Calu3 (cell line): ENCODE measurements at places on chromosomes 11 and 22. TPM values are rescaled to one million over a fixed set of nuclear protein-coding genes. Genes with fewer than 3 reads are reported as not detected.

Gene KDM4D
- 0.68 and 1.2 TPM in 2 replicates for total RNA-seq

GRCh38 chr11:12602421-12602820 is 71.8 kb upstream of the TEAD1 start:
- DNase-seq, result no peak

DNA sequence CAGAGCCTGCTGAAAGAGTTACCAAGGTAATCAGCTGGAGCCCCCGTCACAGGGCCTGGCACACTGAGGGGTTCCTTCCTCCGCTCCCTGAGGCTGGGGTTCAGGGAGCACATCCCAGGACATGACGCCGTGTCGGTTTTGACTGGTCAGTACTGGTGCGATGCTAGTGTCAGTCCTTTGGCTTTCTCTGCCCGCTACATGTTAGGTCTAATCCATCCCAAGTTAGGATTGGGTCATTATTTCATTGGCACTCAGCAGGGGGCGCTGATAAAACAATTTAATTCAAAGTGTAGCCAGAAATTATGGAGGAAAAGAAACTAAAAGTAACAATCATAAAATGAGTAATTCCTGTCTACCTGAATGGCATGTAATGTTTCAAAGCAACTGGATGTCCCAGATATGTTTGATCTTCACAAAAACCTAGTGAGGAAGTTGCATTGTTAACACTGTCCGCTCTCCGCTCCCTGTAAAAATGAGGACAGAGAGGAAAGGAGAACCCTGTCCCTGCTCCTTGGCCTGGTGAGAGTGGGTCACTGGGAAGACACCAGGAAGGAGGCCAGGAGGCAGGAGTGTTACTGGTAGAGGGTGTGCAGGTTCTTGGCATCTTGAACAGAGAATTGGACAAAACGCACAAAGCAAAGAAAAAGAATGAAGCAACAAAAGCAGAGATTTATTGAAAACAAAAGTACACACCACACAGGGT is 27.1 kb downstream of the TSKU start:
- DNase-seq, result peak; percentile 63

DNA sequence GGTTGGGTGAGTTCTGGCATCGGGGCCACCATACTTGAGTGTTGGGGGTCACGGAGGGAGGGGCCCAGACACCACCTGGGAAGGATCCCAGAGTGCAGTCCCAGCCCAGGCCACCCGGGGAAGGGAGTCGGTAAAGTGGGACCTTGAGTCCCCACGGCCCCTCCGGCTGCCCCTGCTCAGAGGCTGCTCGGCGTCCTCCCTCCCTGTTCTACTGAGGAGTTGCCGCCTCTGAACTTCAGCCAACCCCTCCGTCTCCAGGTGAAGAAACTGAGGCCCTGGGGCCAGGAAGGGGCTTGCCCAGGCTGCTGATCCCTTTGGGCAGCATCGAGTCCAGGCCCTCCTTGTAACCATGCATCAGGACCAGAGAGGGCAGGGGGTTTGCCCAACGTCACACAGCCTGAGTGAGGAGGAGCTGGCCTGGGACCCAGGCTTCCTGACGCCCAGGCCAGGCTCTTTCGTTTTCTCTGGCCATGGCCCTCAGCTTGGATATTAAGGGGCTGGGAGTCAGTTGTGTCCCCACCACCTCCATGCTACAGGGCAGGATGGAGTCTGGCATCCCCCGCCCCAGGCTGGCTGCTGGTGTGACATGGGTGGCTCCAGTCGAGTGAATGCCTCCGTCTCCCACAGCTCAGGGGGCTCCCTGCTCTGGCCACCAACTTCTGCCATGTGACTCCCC is 1.3 kb downstream of the PARVG start:
- no peak for DNase-seq

GRCh38 chr11:112615238-112615637 is 346.0 kb upstream of the NCAM1 start:
- DNase-seq, result no peak

- no peak for DNase-seq
Observed at GRCh38 chr11:80054582-80055165, 613.8 kb upstream of the TENM4 start.

Gene MMP10
- total RNA-seq, result not detected in 2 replicates

GRCh38 chr11:117328375-117329010 is 839 bp downstream of the CEP164 start:
- DNase-seq, result no peak

GRCh38 chr11:58596621-58597020 is 17.8 kb downstream of the ZFP91 start:
- no peak for DNase-seq

DNA sequence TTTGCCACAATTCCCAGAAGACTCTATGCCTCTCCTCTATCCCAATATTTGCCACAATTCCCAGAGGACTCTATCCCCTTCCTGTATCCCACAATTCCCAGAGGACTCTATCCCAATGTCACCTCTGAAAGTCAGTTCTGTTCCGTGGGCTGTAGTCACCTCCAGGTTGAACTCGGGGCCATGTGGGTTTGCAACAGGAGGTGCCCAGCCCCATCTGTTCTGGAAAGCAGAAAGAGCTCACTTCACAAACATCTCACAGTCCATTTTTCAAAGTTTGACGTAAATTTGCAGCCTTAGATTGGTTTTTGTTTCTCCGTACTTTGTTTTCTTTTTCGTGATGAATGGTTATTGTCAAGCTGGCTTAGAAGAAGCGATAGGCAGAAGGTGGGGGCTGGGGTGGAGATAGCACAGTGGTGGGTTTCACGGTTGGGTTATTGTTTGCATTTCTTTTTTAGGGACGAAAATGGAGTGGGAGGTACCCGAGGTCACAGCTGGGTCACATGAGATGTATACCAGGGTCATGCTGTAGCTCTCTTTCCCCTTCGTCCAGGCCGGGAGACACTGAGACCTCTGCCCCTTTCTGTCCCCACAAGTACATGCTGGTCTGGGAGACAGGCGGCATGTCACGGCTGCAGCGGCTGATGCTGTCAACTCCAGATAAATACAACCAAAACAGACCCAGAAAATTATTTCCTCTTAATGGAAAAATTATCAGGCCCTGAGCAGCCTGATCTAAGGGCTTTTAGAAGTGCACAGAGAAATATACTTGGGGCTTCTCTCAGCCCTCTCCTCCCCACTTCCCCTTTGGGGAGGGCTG is 374.5 kb downstream of the CADM1 start:
- DNase-seq, result no peak

GRCh38 chr11:10072841-10073240 is 221.2 kb downstream of the SBF2 start:
- no peak for DNase-seq

- no peak for DNase-seq
Observed at GRCh38 chr11:82003671-82004515, 729.8 kb downstream of the FAM181B start.

DNA sequence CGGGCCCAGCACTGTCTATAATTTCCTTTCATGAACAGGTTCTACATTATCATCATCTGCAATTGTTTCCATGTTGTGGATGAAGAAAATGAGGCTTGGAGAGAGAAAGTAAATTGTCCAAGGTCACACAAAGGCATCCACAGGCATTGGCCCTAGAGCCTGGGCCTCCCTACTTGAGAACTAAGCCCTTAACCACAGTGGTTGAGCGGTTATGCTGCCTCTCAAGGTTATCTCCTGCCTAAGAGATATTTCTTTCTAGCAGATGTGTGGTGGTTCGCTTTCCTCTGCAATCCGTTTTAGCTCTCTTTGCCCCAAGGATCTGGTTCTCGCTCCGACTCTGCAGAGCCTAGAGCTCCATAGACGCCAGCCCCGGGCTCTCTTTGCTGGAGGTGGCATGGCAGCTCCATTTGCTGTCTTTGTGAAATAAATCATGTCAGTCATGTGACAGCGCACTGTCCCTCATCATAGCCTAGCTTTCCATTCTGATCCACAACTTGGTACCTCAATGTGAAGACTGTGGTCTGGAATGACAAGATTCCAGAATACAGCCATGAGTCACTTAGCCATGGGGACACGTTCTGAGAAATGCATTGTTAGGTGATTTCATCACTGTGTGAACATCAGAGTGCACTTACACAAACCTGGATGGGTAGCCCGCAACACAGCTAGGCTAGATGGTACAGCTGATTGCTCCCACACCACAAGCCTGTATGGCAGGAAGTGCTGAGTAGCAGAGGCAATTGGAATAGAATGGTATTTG is 27.2 kb downstream of the RPS6KA4 start:
- peak; percentile 12 for DNase-seq

GRCh38 chr22:47209040-47209514 is 446.6 kb downstream of the TBC1D22A start:
- no peak for DNase-seq

Gene MMP7
- 95.5 and 171 TPM in 2 replicates for total RNA-seq

DNA sequence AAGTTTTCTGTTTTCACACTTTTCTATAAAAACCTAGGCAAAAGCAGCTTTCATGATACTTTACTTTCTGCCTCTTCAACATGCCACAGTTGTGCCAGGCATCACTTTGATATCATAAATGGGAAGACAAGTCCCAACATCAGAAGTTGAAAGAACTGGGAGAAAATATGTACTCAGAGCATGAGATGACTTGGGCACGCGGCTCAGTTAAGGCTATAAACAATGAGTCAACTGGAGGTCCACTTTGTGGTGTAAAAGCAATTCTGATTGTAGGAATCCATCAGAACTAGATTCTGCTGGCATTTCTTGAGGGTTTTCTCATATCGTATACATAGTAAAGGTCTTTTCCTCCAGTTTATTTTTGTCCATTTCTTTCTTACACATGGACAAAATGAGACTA is 109.7 kb upstream of the USP47 start:
- no peak for DNase-seq

- no peak for DNase-seq
Observed at GRCh38 chr22:49357661-49358440, 469.8 kb downstream of the BRD1 start.

- peak; percentile 10 for DNase-seq
Observed at GRCh38 chr11:126917531-126918204, 82.9 kb downstream of the KIRREL3 start.

Gene PLAAT4
- 157 and 269 TPM in 2 replicates for total RNA-seq

Gene MUC6
- total RNA-seq, result 0.73 and 4.6 TPM in 2 replicates

DNA sequence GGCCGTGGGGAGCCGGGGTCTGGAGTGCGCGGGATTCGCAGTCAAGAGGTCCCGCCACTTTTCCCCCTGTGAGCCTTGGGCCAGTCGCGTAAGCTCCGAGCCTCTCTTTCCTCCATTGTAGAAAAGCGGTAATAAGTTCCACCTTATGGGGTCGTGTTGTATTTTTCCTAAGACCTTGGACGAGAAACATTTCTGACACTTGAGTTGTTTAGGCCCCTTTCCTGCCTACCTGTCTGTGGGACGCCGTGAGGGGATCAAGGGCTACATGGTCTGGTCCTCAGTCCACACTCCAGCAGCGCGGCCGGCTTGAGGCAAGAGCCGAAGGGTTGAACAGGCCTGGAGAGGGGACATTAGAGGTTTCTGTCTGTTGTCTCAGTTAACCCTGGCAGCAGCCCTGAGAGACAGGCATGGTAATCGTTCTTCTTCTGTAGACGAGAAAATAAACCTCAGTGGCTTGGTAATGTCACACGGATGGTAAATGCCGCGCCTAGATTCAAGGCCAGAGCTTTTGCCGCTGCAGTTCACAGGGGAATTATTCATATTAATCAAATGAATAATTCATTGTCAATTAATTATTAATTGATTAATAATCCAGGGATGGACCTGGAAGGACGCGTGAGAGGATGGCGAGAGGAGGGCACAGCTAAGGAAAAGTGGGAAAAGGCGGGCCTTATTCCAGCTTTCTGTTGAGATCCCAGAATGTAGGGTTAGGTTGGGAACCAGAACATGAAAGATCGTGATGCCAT is 545 bp downstream of the FEN1 start:
- DNase-seq, result no peak

GRCh38 chr11:206526-207207 is 532 bp downstream of the BET1L start:
- DNase-seq, result no peak

Gene DRD4
- total RNA-seq, result 1.3 TPM in 2 replicates

Gene LRFN4
- total RNA-seq, result 30.1 and 30.3 TPM in 2 replicates

Gene EFEMP2
- 3.4 and 3.8 TPM in 2 replicates for total RNA-seq

- peak; percentile 96 for DNase-seq
Observed at GRCh38 chr22:30210235-30210909, 36.2 kb downstream of the LIF start.

DNA sequence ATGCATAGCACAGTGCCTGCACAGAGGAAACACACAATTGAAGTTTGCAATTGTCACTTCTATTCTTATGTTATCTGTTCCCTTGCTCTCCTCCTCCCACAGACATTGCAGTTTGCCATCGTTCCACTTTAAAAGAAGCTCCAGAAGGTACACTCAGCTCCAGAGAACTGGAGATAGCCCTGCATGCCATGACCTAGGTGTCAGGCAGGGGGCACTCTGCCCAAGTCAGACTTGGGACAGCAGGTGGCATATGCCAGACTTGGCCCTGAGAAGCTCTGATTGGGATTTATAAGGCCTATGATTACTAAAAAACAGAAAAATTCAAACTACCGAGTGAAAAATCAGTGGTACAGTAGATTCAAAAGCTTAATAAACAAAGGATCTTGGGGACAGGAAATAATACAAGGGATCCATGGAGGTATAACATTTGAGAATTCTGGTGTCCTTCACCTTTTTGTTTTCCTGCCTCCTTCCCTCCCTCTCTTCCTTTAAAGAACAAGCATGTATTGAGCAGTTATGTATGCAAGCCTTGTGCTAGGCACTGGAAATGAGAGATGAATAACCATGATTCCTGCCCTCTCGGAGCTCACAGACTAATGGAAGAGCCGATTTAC is 40.0 kb downstream of the TENM4 start:
- DNase-seq, result peak; percentile 43

Gene EMID1
- total RNA-seq, result 1.1 and 2.4 TPM in 2 replicates

GRCh38 chr11:1546536-1547466 is 25.3 kb downstream of the DUSP8 start:
- peak; percentile 74 for DNase-seq

Gene TRIM77
- not detected in 2 replicates for total RNA-seq

GRCh38 chr11:69483691-69484426 is 2.4 kb downstream of the LINC01488 start:
- DNase-seq, result no peak

Gene FAM181B
- 0.09 TPM in 1 of 2 replicates, not detected in the other for total RNA-seq

Gene OR8D1
- not detected in 2 replicates for total RNA-seq

Gene ABTB2
- total RNA-seq, result 24.6 and 24.8 TPM in 2 replicates

Gene TMEM179B
- 65.6 and 72.3 TPM in 2 replicates for total RNA-seq
